ENCODE measurements at places on chromosomes 7 and 10.

- no peak for DNase-seq
Measured at GRCh38 chr10:130875897-130876472, 435.5 kb downstream of the TCERG1L start.

- DNase-seq: peak; percentile 41
Measured at GRCh38 chr10:52778511-52779392, 6.2 kb upstream of the MBL2 start.

- no peak for DNase-seq
Measured at GRCh38 chr10:84499846-84500245, 171.5 kb downstream of the CCSER2 start.

- no peak for DNase-seq
Measured at GRCh38 chr7:132495936-132496335, 80.3 kb downstream of the PLXNA4 start.

DNA sequence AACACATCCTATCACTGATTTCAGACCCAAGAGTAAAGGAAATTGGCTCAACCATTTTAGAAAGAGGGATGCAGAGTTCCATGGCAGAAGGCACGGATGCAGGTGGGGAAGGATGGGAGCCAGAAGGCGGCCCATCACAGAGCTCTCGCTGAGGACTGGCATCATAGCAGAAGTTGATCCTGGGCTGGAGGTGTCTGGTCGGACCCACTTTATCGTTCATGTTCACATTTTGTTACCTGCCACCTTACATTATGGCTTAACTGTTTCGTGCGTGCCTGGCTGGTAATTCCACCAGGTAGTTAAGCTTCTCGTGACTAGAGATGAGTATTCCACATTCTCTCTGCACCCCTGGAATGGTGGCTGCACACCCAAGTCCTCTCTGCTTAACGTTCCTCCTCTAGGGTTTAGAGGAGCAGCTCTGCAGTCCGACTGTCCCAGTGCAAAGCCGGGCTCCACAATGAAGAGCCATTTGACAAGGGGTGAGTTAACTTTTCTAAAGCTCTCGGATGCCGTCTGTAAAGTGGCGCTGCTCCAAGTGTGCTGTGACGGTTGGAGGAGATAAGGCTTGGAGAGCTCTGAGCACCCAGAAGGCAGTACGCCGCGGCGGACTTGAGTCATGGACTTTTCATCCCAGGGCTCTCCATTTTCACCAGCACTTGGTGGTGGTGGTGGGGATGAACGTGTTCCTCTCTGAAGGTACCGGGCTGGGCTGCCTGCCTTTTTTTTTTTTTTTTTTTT is 157.1 kb upstream of the SHH start:
- no peak for DNase-seq

GRCh38 chr7:150823043-150823442 is 22.5 kb downstream of the TMEM176A start:
- DNase-seq: no peak

GRCh38 chr7:112118581-112119566 is 87.3 kb downstream of the DOCK4 start:
- no peak for DNase-seq

GRCh38 chr10:3785251-3785850 is 342 bp upstream of the KLF6 start:
- peak; percentile 97 for DNase-seq

DNA sequence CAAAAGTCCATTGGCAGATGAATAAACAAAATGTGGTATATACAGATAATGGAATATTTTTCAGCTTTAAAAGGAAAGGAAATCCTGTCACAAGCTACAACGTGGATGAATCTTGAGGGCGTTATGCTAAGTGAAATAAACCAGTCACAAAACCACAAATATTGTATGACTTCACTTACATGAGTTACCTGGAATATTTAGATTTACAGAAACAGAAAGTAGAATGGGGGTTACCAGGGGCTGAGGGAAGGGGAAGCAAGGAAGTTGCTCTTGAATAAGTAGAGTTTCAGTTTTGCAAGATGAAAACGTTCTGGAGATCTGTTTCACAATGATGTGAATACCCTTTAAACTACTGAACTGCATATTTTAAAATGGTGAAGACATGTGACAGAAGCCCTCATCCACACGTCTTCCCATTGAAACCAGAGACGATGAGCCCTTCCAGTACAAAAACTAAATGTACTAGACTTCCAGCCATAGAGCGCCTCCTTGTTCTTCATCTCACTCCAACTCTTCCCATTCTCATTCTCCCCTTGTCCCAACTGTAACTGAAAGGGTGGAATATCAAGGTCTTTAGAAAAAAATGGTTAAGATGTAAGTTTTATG is 62.4 kb downstream of the MICU1 start:
- no peak for DNase-seq

- no peak for DNase-seq
Measured at GRCh38 chr7:129144834-129145668, 544 bp downstream of the TSPAN33 start.

GRCh38 chr10:91665842-91666241 is 33.0 kb upstream of the PPP1R3C start:
- DNase-seq: peak; percentile 82

- no peak for DNase-seq
Measured at GRCh38 chr7:36286226-36286625, 103.4 kb upstream of the ANLN start.

DNA sequence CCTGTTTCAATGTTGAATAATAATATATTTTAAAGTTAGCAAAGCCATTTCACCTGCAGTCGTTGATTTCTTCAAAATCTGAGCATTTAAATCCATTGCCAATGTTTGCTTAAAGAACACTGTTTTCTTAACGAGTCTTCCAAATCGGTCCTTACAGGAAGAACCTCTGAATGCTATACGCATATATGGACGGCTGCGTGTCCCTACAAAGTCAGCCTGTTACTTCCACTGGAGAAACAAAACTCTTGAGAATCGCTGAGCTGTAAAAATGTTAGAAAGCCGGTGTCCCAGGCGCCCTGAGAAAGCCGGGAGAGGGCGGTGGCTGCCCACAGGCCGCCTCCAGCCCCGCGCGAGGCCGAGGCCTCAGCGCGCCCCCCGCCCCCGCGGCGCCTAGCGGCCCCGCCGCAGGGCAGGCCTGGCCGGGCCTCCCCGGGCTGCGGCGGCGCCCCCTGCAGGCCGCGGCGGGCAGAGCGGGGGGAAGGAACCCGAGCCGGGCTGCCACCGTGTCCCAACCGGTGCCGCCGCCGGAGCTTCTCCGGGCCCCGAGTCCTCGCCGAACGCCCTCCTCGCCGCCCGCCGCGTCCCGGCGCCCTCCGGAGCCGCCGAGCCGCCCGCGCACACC is at the start of gene FHIP2A:
FHIP2A (plus strand) TSS at position 488 of the 622 bp plus-strand sequence. CDS start 299 bp downstream, outside the sequence.
- peak; percentile 85 for DNase-seq

- peak; percentile 36 for DNase-seq
Measured at GRCh38 chr10:35639728-35640401, 2.2 kb downstream of the FZD8 start.

GRCh38 chr7:8277394-8277982 is 15.5 kb upstream of the ICA1 start:
- no peak for DNase-seq

DNA sequence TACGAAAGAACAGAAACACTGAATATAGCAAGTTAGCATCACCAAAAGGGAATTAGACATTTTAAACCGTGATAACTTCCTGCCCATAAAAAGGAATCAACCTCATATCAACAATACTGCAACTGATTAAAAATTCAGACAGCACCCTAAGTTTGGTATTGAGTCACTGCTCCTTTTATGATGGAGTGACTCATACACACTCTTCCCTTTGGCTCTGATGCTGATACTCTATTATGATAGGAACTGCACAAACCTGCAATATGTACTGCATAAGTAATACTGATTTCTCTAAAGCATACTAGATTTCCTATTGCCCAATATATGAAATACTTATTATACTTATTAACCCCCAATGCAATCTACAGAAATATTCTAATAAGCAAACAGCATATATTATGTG is 118.7 kb downstream of the PARD3 start:
- peak; percentile 69 for DNase-seq

DNA sequence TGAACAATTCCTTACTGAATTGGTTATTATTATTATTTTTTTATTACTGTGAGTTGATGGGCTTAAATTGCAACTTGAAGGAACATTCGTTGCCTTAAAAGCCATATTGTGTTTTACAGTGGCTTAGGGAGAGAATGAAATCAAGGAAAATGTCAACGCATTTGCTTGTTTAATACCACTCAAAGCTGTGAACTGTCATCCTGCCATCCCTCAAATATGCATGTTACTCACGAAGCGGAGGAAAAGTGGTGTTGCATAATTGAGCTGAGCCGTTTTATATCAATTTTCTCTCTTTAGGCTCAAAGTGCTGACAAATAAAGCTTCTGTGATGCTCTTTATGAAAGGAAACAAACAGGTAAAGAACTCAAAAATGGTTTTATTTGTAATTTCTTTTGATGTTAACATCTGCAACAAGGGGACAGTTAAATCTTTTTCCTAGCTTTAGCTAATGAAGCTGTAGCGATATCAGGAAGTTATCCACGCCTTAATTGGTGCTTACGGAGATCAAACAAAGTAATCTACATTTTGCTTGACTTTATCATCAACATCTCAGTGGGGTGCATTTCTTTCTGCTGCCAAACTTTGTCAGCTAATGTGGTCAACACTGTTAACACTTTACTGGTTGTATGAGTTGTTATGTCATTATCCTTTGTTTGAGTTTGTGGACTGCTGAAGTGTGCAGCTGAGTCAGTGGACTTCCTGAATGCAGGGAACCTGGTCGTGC is 33.1 kb downstream of the GLRX3 start:
- peak; percentile 17 for DNase-seq

DNA sequence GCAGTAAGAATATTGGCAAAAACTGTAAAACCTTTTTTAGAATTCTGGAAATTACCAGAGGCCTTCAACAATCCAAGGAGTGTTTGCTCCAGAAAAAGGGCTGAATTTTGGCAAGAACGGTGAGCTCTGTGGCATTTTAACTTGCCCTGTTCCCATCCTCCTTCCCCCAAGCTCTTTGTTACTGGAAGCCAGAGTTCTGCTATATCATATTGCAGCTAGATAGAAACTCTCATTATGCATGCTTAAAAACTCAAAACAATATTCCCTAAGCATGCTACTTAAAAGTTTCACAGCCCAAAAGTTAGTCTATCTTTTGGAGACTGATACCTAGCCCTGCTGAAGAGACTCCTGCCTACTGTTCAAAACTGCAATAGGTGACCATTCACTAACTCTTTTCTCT is 70.6 kb upstream of the GPR37 start:
- DNase-seq: no peak

GRCh38 chr10:132263866-132264265 is 43.9 kb downstream of the STK32C start:
- no peak for DNase-seq

GRCh38 chr7:151684408-151685175 is 164.9 kb upstream of the RHEB start:
- peak; percentile 49 for DNase-seq

DNA sequence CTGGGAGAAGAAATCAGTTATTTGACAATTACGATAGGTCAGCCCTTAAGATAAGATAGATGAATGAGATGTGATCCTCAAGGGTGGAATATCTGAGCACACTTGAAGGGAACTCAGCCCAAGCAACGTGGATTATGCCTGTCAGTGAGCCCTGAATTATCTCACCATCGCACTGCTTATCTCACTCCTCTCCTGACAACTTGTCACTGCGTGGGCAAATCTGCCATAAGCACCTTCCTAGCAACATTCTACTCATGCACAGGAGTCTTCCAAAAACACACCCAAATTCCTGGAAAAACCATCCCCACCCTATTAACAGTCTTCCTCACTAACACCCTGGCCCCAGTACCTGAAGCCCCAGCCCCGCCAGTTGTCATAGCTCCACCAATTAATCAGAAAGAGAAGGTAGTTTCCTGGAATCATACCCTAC is 46.5 kb upstream of the IL6 start:
- DNase-seq: no peak

DNA sequence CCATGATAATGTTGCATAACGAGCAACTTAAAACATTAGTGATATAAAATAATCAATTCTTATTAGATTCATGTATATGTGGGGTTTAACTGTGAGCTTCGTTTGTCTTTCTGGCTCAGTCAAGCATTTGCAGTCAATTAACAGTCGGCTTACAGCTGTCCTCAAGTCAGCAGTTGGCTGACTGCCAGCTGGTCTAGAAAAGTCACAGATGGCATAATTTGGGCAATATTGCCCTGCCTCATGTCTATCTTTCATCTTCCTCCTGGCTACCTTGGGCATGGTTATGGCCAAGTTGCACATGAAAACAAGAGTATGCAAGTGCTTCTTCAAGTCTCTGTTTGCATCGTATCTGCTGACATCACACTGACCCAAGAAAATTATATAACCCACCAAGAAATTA is 186.1 kb upstream of the ZWINT start:
- no peak for DNase-seq

GRCh38 chr7:63071920-63072319 is 926.7 kb upstream of the ZNF722 start:
- no peak for DNase-seq

DNA sequence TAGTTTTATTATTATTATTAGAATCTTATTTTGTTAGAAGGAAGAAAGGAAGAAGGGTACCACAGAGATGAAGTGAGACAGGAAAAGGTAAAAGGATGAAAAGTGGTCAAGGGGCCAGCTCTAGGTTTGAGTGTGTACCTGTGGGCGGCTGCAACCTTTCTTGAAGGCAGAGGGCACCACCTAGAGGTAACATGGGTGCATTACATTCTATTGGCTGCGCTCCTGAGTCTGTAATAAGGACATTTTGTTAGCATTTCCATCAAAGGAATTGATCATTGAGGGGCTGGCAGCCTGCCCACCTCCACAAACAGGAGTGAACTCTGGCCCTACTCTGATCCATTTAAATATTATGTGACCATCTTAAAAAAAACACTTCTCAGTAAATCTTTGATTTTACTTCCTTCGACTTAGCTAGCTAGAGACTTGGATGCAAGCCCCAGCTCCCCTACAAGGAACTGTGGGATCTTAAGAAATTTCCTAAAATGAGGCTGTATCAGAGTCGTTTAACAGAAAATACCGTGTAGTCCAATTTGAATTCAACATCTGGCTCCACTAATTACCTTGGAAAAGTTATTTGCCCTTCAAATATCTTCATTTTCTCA is 610.4 kb downstream of the IPMK start:
- DNase-seq: peak; percentile 36

- no peak for DNase-seq
Measured at GRCh38 chr7:117205873-117206272, 117.0 kb downstream of the WNT2 start.

GRCh38 chr7:77415476-77415822 is 700 bp downstream of the GSAP start:
- no peak for DNase-seq

DNA sequence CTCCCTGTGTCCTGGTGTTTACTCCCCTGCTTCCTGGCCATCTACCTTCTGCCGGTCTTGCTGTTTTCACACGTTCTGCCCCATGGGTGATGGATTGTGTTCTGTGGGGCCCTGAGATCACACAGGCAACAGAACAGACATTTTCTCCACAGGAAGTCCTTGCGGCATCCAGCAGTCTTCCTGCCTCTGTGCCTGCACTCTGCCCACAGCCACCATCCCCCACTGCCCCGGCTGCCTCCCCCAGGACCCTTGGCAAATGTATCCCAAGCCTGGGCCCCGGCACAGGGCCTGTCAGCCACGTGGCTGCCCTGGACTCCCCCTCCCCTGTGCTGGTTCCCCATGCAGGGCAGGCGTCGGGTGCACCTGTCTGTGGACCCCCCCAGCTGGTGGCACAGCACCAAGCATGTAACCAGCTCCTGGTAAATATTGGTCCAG is 184.2 kb downstream of the WDR37 start:
- peak; percentile 53 for DNase-seq
